Fibroblast of skin of right biceps (primary cell): ENCODE measurements at places on chromosomes 7 and 10.

GRCh38 chr10:68073631-68074030 is 1.5 kb downstream of the HERC4 start:
- no peak for DNase-seq

DNA sequence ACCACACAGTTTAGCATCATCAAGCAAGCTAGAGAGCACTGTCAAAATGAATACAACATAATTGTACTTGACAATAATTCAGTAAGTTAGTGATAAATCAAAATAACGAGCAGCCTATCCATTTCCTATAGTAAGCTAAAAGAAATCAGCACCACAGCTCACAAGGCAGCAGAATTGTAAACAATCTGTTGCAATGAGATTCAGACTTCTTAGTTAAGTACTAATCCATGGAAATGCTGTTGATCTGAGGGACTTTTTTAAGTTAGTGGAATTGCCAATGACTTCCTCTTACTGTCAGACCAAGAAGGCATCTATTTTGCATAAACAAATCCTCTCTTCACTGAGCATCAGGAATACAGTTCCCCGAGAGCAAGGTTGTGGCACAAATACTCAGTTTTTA is 136.6 kb upstream of the CCDC6 start:
- no peak for DNase-seq

- DNase-seq, result peak; percentile 57
Measured at GRCh38 chr7:75642810-75643486, 95.8 kb downstream of the HIP1 start.

GRCh38 chr10:51624013-51624412 is 75.4 kb downstream of the CSTF2T start:
- DNase-seq, result no peak

DNA sequence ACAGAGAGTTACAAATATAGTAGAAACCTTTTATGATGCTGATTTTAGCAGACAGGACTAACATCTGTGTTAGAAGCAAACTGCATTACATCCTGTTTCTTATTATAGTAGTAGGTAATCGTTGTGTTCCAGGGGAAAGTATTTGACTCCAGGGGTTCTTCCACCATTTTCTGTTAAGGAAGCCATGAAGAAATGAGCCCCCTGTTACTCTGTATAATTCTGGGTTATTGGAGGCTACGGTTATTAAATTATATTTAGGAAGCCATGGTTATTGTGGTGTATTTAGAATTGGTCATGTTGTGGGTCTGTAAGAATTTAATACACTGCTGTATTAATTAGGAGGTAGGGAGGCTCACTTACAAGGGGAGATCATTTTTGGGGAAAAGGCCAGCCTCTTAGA is 175.8 kb upstream of the AGK start:
- DNase-seq, result no peak

DNA sequence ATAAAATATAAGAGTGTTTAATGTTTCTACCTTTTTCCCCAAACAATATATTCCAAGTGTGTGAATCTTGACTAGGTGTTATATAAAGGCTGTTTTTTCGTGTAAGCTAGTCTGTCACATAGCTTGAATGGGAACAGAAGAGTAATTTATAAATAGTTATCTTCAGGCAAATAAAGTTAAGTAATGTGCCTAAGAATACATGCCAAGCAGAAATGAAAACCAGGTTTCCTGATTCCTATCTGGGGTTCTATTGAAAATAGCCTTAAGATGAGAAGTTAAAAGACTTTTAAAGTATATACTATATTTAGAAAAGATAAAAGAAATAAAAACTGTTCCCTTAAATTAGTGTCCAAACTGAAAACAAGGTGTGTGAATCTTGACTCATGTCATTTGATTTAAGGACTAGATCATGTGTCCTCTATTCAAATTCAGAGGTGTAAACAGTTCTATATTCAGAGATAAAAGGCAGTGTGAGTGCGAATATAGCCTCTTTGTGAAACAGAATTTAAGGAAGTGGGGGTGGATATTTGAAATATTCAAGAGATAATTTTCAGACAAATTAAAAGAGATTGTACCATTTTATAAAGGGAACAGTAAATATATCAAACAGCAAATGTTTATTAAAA is 247.5 kb downstream of the THSD7A start:
- DNase-seq, result no peak

DNA sequence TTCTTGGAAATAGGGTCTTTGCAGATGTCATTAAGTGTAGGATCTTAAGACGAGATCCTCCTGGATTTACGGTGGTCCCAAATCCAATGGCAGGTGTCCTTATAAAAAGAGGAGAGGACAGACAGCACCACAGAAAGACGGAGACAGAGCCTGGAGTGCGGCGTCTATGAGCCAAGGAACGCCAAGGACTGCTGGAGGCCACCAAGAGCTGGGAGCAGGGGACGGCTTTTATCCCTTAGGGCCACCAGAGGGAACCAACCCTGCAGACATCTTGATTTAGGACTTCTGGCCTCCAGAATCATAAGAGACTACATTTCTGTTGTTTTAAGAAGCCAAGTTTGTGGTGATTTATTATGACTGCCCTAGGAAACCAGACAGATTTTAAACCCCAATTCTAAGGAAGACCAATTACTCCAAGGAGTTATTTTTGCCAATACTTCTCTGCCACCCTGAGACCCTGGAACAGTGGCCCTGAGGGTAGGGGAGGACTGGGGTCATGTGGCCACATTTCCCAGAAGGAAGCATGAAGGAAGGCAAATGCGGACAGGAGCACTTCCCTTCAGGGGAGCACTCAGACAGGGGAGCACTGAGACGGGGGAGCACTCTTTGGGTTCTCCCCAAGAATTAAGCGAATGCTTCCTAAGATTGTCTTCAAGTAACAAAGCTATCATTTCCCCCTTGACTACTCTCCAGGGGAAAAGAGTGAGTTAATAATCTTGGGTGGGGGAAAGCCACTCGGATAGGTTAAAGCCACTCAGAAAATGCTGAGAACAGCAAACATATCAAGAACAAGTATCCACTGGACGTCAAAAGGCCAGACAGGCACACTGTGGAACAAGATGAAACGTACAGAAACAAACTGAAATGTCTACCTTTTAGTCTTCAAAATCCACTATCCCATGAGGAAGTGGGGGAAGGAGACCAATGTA is 67.5 kb downstream of the CHST15 start:
- DNase-seq, result peak; percentile 11

DNA sequence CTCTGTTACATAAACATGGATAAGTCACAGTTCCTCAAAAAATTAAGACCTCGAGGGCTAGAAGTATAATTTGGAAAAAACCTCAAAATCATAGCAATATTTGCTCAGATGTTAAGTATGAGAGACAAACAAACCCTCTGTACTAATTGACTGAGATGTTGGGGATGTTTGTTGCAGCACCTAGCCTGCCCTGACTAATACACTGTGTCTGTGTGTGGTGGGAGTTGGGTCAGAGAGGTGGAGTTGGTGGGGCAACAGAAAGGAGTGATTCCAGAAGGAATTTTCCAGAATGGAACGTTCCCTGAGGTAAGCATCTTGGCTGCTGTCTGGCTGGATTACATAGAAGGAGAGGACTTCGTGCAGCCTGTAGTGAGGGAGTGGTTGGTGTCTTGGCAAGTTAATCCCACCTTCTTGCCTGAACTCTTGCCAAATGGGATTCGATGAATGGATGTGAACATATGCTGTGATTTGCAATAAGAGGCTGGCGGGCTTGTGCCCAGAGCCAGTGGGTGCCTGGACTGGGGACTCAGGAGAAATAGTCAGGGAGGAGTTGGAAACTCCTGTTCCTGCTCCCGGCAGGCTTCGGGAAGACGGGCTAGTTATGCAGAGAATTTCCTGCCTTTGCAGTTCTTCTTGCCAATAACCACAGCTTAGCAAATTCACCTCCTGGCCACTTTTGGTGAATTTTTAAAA is 9.3 kb upstream of the FAM180A start:
- peak; percentile 87 for DNase-seq

- DNase-seq, result no peak
Measured at GRCh38 chr7:80098795-80099194, 35.8 kb upstream of the GNAI1 start.

DNA sequence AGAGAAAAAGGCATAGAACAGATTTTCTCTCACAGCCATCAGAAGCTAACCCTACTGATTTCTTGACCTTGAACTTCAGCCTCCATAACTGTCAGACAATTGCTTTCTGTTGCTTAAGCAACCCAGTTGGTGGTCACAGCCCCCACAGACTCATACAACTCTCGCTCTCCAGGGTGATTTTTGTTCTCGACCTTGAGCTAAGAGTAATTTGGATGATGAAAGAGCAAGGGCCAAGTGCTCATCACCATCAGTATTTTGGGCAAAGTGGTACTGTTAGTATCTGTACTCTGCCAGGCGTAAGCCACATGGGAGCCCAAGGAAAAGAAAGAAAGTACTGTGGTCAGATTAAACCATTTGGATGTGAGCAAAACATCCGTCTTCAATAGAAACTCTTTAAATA is 81.9 kb downstream of the AOAH start:
- DNase-seq, result no peak

GRCh38 chr10:132702601-132703418 is 83.1 kb downstream of the NKX6-2 start:
- no peak for DNase-seq

DNA sequence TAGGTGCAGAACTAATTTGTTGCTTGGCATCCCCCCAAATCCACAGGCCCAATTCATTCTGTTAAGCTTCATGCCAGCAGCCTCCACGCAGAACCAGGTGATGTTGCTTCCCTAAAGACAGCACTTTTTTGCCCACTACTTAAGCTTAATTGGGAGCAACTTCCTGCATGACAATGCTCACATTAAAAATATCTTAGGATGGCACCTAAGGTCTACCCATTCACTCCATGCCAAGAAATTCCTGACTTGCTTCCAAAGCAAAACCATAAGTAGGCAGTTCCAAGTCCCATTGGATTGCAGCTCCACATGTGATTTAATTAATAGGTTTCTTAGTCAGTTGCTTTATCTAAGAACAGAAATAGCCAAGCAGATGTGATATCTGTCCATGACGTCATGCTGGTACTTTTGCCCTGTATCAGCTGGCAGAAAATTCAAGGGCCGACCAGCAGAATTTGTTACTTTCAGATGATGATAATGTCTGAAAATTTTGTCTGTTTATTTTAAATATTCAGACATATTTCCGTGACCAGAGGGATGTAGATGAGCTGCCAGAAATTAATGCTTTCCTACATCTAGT is 325.5 kb downstream of the LHFPL3 start:
- no peak for DNase-seq

- DNase-seq, result no peak
Measured at GRCh38 chr10:67268146-67268545, 342.3 kb downstream of the LRRTM3 start.

GRCh38 chr7:2546776-2547586 is 8.3 kb downstream of the BRAT1 start:
- no peak for DNase-seq

GRCh38 chr7:88259656-88260380 is 40.0 kb upstream of the SRI start:
- no peak for DNase-seq

- no peak for DNase-seq
Measured at GRCh38 chr7:69090936-69091335, 507.3 kb upstream of the AUTS2 start.

- no peak for DNase-seq
Measured at GRCh38 chr10:53009961-53010907, 237.7 kb upstream of the MBL2 start.

GRCh38 chr7:63043657-63044543 is 954.7 kb upstream of the ZNF722 start:
- no peak for DNase-seq

DNA sequence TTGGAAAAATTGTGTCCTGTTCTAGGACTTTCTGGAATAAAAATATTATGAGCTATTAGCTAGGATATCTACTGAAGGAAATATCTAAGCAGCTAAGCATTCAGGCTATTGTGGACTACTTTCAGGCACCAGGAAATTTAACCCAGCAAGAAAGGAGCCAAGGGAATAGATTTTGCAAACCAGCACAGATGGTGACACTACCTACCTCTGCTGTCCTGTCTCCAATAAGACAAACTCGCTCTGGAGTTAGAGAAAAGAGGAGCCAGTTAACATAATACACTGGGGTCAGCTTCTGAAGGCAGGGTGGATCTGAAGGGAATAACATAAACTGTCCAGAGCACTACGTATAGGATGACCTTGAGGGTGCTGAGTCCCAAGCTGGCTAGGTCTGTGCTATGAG is 223.7 kb upstream of the PRSS58 start:
- DNase-seq, result peak; percentile 50

GRCh38 chr10:26457088-26457487 is 18.9 kb downstream of the APBB1IP start:
- no peak for DNase-seq

- no peak for DNase-seq
Measured at GRCh38 chr7:114487174-114487573, 72.6 kb downstream of the FOXP2 start.

GRCh38 chr7:43300121-43300520 is 187.7 kb downstream of the HECW1 start:
- DNase-seq, result no peak

DNA sequence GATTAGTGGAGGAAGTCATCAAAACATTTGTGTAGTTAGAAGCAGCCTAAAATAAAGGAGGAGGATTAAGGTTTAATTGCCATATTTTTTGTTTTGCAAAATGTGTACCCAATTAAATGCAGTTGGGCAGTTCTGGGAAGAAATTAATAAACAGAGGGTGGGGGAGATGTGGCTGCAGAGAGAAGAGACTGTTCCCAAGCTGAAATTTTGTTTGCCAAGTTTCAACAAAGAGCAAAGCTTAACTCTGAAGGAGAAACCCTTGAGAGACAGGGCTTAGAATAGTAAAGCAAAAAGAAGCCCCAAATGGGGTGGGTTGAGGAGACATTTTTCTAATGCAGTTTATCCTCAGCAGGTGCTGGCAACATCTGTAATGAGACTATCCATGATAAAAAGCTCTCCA is 298.0 kb upstream of the NRP1 start:
- DNase-seq, result no peak

DNA sequence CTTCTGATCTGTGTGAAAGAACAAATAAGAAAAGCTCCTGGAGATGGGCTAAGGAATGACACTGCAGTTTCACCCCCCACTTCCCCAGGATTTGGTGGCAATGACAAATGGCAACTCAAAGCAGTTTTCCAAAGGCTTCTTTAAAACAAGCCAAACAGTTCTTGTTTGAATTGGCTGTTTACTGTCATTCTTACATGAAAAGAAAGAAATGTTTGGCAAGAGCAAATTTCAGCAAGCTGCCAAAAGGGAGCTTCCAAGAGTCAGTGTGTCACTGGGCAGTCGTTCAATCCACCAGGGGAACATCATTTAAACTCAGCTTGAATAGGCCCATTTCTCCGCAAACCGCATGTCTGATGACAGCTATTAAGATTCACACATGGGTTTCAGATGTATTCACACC is 119.0 kb upstream of the RHOBTB1 start:
- DNase-seq, result peak; percentile 20

GRCh38 chr7:134044682-134045081 is 82.5 kb upstream of the LRGUK start:
- DNase-seq, result peak; percentile 10

DNA sequence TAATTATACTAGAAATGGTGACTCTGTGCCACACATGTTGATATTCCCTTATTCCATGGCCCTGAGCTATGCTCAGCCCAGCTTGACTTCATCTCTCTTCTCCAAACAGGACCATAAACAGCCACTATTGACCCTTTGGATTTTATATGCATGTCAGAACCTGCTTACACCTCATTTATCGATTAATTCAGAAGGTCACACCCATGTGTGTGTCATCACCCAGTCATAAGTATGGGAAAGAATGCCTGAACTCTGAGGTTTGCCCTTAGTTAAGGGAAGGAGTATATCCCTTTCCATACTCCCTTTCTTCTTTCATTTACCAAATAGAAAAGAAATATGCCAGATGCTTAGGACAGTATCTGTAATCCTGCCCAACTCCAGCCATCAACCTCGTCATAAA is 602.3 kb downstream of the SORCS3 start:
- DNase-seq, result no peak

- DNase-seq, result peak; percentile 95
Measured at GRCh38 chr7:140059273-140060242, 3.2 kb downstream of the PARP12 start.

GRCh38 chr10:52762088-52762487 is 10.5 kb downstream of the MBL2 start:
- no peak for DNase-seq
